Activated CD8-positive, alpha-beta T cell treated with anti-CD3 and anti-CD28 coated beads for 36 hours (primary cell): ENCODE measurements at places on chromosomes 7 and 10.

DNA sequence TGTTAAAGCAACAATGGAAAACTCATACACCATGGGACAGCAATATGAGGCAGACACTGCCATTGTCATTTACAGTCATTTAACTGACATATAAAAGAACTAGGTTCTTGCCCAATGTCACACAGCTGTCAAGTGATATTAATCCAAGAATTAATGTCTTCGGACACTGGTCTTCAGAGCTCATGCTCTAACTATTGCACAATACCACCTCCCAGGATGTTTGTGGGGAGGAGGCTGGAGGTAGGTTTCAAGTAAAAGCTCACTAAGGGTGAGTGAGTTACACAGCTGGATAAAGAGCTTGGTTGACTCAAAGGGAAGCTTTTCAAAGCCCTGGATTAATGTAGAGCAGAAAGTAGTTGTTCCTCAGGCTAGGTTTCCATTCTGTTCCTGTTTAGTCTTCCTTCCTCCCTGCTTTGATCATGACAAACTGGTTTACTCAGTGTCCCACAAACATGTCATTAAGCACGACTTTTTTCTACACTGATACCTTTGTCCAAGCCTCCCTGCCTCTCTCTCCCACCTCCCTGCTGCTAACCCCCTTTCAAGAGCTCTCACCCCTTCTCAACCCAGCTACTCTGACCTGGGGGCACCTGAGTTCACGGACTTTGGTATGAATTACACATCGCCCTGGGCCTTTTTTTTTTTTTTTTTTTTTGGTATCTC lies 987 bp upstream of the EXOC6 start:
- H3K4me1 ChIP-seq, result peaks cover 39% of the 10 kb centered on the region
- no peaks in the 10 kb centered on the region for H3K27me3 ChIP-seq
- H3K4me3 ChIP-seq, result peak overlapping the region; percentile 77
- no peaks in the 10 kb centered on the region for H3K36me3 ChIP-seq
- no peak for DNase-seq

DNA sequence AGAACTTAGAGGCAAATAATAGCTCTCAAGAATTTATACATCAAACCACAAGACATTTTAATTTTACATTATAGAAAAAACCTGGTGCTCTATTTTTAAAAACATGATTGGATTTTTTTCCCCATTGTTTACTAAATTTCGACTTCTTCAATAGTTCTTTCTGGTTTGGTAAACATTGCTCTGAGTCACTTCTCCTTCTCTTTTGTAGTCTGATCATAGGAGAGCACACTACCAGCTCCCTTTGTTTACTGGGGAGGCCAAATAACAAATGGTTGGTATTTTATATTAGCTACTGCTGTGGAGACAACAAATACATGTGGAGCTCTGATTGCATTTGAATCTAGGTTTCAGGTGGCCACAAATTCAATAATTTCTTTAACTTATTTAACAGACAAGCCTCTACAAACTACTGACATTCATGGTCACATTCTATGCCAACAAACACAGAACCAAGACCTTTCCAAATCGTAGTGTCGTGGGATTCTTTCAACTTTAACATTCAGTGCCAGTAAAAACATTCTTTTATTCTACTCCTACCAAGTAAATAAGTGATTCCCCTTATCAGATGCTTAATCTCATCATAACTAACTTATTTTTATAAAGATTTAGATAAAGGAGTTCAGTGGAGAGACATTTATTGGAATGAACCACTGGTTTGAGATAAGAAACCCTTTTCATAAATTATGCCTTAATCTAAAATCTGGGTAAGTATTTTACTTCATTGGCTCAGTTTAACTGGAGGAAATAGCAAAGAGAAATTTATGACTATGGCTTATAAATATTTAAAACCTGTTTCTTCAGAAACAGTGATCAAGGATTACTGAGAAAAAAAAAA lies 17.7 kb upstream of the FXYD4 start:
- H3K36me3 ChIP-seq, result no peaks in the 10 kb centered on the region
- H3K27me3 ChIP-seq, result peaks cover 9% of the 10 kb centered on the region
- H3K4me1 ChIP-seq, result peaks cover 11% of the 10 kb centered on the region
- no peak for DNase-seq
- H3K27ac ChIP-seq, result no peak overlapping the region

DNA sequence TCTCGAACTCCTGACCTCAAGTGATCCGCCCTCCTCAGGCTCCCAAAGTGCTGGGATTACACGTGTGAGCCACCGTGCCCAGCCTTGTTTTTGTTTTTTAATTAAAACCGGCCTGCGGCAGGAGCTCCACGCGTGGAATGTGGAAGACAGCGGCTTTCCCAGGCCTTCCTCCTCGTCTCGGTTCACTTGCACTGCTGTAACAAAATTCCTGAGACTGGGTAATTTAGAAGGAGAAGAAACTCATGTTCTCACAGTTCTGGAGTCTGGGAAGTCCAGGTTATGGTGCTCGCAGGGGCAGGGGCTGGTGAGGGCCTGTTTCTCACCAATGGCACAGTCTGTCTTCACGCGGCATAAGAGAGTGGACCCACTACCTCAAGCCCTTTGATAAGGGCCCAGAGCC lies 14.4 kb upstream of the CRYGN start:
- no peak for DNase-seq
- no peaks in the 10 kb centered on the region for H3K36me3 ChIP-seq
- H3K4me3 ChIP-seq, result no peak overlapping the region

DNA sequence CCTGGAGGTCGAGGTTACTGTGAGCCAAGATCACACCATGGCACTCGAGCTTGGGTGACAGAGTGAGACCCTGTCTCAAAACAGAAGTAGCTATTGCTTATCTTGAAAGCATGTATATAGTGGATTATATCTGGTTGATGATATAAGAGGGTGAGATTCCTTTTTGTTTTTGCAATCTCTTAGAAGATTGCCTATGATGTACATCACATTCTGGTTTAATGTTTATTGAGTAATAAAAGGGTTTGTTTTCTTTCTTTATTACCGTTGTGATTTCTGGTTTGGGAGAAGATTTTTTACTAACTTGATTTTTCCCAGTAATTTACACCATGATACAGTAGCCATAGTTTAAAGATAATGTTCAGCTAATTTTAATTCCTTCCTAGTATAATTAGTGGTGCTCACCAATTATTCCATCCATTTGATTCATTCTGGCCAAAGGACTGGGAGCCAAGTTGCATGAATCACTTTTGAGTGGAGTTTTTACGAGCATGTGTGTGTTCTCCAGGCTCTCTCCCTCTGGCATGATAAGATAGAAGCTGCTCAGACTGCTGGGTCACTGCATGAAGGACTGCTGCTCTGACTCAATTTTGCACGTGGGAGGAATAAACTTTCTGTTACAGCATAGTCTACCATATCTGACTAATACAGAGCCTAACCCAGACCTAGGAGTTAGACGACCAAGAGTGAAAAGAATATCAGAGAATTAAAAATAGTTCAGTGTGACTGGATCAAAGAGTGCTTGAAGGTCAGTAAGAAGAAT lies 13.5 kb upstream of the TSPAN13 start:
- H3K36me3 ChIP-seq, result no peaks in the 10 kb centered on the region
- H3K27ac ChIP-seq, result no peak overlapping the region
- no peak overlapping the region for H3K4me3 ChIP-seq
- no peak for DNase-seq

DNA sequence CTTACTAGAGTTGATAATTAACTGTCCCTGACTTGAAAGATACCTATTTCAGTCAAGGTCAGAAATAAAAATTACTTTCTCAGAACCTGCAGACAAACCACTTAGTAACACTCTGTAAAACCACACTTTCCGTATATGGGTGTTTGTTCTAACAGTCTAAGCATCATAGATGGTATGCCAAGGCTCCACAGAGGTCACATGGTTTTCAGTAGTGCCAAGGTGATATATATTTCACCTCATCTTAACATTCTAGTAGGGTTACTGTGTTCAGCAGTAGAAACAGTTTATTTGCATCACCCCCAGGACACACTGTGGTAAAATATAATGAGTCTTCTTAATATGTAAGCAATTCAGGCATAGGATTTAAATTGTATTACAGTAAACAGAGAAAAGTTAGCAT lies 61.5 kb downstream of the KCND2 start:
- H3K4me1 ChIP-seq, result no peaks in the 10 kb centered on the region
- no peaks in the 10 kb centered on the region for H3K27me3 ChIP-seq
- H3K27ac ChIP-seq, result no peak overlapping the region
- no peak overlapping the region for H3K4me3 ChIP-seq
- no peaks in the 10 kb centered on the region for H3K36me3 ChIP-seq
- DNase-seq, result no peak

DNA sequence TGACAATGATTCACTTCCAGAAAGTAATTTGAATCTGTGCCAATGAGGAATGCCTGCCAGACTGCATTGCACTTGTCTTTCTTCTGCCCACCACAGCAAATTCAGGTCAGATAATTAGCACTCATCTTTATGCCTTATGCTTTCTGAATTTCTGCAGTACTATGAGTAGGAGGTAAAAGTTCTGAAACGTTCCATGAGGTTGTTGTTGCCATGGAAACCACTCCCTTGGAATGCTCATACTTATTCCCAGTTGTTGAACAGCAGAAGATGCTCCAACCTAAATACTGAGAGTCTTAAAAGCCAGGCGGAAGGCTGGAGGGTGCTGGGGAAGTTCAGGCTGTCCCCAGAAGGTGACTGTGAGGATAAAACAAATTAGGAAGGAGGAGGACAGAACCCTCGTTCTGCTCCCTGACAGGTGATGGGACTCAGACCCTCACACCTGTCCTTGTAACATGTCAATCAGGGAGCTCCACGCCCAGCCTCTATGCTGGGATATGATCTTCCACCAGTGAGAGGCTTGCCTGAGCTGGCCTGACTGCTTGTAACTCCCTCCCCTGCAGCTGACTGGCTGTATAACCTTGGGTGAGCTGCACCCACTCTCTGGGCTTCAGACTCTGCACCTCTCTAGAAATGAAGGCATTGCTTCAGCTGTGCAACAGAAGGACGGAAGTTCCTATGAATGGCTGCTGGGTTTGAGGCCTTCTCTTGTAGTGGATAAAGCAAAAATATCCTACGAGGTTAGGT lies 554.3 kb upstream of the MGMT start:
- no peaks in the 10 kb centered on the region for H3K27me3 ChIP-seq
- no peaks in the 10 kb centered on the region for H3K36me3 ChIP-seq
- no peak overlapping the region for H3K4me3 ChIP-seq
- DNase-seq, result no peak

DNA sequence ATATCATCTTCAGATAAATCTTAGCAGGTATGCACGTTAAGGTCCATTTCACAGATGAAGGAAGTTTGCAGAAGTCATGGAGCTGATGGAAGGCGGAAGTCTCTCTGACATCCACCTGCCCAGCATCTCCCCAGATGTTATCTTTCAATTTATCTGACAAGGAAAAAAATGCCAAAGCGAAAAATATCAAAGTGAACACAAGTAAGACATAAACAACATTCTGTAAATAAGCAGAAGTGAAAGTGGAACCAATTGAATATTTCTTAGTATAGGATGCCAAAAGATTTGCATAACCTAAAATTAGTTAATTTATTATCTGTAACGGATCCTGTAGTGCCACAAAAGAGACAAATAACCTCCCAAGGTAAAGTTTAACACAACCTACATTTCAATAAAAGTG lies 73.6 kb upstream of the NEBL start:
- DNase-seq, result no peak
- H3K4me3 ChIP-seq, result no peak overlapping the region
- no peaks in the 10 kb centered on the region for H3K4me1 ChIP-seq

DNA sequence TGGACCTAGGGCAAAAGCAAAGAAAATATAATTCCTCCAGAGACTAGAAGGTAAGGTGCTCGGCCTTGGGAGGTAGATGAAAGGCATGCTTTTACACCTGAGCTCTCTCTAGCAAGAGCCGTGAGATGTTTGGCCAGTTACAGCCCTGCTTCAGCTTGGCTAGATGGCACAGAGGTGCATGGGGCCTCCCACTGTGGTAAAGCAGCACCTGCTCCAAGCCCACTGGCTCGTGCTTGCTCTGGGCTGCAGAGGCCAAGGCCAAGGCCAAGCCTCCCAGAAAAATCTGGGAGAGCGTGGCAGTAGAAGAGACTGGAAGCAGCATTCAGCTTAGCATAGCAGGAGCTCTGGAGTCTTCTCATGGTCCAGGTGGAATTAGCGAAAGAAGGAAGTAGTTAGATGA lies 31.0 kb upstream of the OPALIN start:
- no peaks in the 10 kb centered on the region for H3K27me3 ChIP-seq
- H3K4me3 ChIP-seq, result no peak overlapping the region
- no peak for DNase-seq

- peaks cover 20% of the 10 kb centered on the region for H3K36me3 ChIP-seq
- no peak for DNase-seq
- H3K27ac ChIP-seq, result no peak overlapping the region
- peaks cover 18% of the 10 kb centered on the region for H3K27me3 ChIP-seq
- H3K4me3 ChIP-seq, result peak overlapping the region; percentile 89
Measured at GRCh38 chr10:8052956-8053445, 1.5 kb upstream of the GATA3 start.

DNA sequence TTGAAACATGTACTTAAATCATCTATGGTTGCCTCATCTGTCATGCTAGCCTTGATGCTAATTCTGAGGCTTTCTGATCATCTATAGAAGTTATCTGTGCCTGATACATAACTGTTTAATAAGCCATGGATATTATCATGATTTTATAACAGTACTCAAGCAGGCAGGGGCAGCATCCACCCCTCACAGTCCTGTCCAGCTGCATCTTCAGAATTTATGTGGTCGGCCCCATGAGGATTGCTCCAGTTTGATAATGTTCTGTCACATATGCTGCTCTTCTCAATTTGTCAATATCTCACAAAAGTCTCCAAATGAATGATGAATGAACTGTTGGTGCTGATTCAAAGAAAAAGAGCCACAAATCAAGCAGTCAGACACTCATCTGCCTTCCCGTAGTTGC lies 335.1 kb upstream of the POM121L12 start:
- no peak for DNase-seq
- no peak overlapping the region for H3K27ac ChIP-seq
- H3K4me1 ChIP-seq, result no peaks in the 10 kb centered on the region

- DNase-seq, result no peak
- H3K27me3 ChIP-seq, result peaks cover 14% of the 10 kb centered on the region
- no peaks in the 10 kb centered on the region for H3K4me1 ChIP-seq
- H3K36me3 ChIP-seq, result no peaks in the 10 kb centered on the region
- no peak overlapping the region for H3K27ac ChIP-seq
- H3K4me3 ChIP-seq, result no peak overlapping the region
Measured at GRCh38 chr10:98617906-98618520, 171.3 kb upstream of the HPS1 start.

- H3K27ac ChIP-seq, result no peak overlapping the region
- no peak for DNase-seq
- H3K27me3 ChIP-seq, result peaks cover 1% of the 10 kb centered on the region
- no peaks in the 10 kb centered on the region for H3K36me3 ChIP-seq
Measured at GRCh38 chr7:68014031-68014736, 1017.6 kb downstream of the TYW1 start.

DNA sequence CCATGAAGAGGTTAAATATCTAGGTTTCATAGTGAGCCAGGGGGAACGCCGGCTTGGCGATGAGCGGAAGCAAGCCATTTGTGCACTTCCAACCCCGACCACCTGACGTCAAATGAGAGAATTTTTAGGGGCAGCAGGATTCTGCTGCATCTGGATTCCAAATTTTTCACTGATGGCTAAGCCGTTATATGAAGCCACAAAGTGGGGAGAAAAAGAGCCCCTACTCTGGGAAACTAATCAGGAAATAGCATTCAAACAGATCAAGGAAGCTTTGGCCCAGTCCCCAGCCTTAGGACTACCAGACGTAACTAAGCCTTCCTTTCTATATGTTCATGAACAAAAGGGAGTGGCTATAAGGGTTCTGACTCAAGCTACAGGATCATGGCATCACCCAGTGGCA lies 12.9 kb upstream of the ADCK2 start:
- H3K36me3 ChIP-seq, result no peaks in the 10 kb centered on the region
- no peak for DNase-seq
- peaks cover 5% of the 10 kb centered on the region for H3K27me3 ChIP-seq
- no peak overlapping the region for H3K4me3 ChIP-seq
- peaks cover 15% of the 10 kb centered on the region for H3K4me1 ChIP-seq
- H3K27ac ChIP-seq, result no peak overlapping the region
